Mucosa of gallbladder (tissue), 1 donor: ENCODE measurements at places on chromosomes 7 and 10. TPM values are rescaled to one million over a fixed set of nuclear protein-coding genes. Genes with fewer than 3 reads are reported as not detected.

DNA sequence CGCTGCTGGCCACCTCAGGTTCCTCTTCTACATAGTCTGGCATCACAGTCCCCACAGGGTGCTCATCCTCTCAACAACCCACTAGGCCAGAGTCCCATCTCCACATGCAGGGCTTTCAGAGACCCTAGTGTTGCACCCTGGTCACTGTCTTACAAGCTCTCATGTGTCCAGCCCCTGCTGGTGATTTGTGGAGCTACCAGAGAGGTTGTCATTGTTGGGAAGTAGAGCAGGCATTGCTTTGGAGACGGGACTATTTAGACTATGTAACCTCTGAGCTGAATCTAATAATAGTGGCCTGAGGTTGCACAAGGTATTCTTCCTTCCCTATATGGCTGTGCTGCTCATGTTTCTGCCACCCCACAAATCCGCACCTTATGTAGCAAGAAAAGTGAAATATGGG is 135.3 kb upstream of the VWC2 start:
- no peak for DNase-seq

GRCh38 chr7:65342723-65343629 is 30.7 kb upstream of the ZNF92 start:
- DNase-seq: no peak

The CCNJ gene
- total RNA-seq: 4.7 TPM

The FFAR4 gene
- 6.1 TPM for total RNA-seq

DNA sequence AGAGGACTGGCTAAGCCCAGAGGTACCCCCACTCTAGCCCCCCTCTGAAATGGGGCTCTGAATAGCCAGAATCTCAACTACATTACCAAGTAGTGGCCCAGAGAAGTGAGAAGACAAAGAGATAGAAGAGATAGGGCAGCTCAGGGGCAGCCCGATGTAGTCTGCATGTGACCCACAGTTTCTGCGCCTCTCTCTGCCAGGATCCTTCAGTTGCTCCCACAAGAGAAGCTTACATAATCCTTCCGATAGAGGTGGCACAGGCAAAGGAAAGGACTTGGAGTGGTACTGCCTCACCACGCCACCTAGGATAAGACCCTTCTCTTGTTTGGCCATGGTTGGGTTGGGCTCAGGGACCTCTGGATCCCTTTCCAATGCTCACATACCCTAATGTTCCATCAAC is 5.4 kb upstream of the PDE1C start:
- no peak for DNase-seq

The CHAT gene
- 0.86 TPM for total RNA-seq

DNA sequence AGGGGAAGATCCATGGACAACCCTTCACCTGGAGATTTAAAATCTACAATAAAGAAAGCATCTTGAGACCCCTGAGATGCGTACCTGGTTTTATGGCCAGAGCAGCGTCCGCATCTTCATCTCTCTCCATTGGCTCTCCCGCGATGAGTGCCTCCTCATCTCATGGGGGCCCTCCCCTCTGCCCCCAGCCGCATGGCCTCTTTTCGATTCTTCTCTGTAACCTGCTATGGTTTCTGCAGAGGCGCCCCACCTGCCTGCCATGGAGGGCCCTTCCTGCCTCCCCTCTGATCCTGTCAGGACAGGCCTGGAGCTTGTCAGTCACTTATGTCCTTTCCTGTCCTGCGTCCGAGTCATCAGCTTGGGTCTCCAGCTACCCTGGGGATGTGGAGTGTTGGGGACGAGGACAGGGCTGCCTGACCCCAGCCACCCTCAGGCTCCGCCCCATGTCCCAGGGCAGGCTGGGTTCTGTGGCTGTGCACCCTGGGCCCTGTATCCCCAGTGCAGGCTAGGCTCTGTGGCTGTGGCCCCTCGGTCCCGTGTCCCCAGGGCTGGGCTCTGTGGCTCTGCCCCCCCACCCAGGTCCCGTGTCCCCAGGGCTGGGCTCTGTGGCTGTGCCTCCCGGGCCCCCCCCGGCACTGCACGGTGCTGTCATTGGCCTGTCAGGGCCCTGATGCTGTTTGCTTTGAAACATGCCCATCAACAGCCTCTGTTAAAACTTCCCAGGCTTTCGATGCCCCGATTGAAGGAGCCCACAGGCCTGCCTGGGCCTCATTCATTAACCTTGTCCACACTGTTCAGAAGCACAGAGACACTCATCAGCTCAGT is 99.8 kb downstream of the WDR37 start:
- DNase-seq: no peak

GRCh38 chr7:158024881-158025280 is 562.7 kb downstream of the PTPRN2 start:
- no peak for DNase-seq

- peak; percentile 29 for DNase-seq
Observed at GRCh38 chr10:66180581-66181318, 745.1 kb upstream of the LRRTM3 start.

DNA sequence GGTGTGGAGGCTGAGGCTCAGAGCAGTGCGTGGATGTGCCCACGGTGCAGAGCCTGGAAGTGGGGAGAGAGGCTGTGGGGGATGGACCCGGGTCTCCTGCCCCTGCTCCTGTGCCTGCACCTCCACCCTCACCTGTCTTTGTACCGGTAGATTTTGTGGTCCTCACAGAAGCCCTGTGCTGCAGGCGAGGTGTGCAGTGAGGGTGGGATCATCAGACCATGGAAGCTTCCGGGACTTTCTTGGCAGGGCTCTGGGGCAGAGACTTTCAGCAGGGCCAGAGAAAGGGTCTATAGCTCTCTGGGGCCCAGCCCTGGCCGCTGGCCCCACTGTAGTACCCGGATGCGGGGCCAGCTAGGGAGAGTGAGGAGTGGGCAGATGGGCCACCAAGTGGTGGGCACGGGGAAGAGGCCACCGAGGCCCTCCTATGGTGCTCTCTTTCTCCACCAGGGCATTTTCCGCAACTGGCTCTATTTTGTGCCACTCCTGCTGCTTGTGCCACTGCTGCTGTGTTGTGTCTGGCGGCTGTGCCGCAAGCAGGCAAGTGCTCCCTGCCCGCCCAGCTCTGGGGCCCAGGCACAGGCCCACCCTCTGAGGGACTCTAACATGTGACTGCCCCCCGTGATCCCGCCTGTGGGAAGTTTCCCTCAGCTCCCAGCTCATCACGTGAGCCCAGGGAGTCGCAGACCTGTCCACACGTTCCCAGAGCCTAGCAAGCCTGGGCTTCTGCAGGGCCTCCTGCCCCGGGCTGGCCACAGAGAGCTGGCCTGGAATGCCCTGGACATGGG is 22.1 kb downstream of the ANTXRL start:
- DNase-seq: no peak

The PRTFDC1 gene
- 12.0 TPM for total RNA-seq

- peak; percentile 65 for DNase-seq
Observed at GRCh38 chr10:121668314-121669027, 70.2 kb upstream of the FGFR2 start.

DNA sequence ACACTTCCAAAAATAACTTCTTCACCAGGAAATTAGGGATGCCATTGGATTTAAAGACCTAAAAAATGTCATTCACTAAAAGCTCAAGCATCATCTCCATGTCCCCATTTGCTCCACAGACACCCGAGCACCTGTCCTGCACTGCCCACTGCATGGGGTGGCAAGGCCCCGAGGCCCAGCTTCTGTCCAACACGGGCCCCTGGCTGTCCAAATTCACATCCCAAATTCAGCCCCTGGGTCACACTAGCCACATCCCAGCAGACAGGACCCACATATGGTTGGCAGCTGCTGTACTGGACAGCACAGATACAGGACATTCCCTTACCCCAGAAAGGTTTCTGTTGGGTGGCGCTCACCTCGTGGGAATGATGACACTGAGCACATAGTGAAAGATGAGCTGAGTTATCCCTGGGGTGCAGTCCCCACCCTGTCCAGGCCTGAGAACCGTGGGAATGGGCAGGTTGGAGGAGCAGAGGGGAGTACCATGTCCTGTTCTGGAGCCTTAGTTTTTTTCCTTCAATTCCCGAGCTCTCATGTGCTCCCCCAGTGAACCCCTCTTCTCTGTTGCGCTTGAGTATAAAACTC is 55.3 kb downstream of the CSGALNACT2 start:
- DNase-seq: peak; percentile 4

- DNase-seq: no peak
Observed at GRCh38 chr10:70169649-70170364, 507 bp downstream of the SAR1A start.

GRCh38 chr10:97629289-97629688 is 4.0 kb downstream of the MORN4 start:
- no peak for DNase-seq

The TSC22D4 gene
- total RNA-seq: 78.2 TPM

The PRSS1 gene
- total RNA-seq: 30.7 TPM

- no peak for DNase-seq
Observed at GRCh38 chr10:119428789-119429188, 113.7 kb downstream of the RGS10 start.

DNA sequence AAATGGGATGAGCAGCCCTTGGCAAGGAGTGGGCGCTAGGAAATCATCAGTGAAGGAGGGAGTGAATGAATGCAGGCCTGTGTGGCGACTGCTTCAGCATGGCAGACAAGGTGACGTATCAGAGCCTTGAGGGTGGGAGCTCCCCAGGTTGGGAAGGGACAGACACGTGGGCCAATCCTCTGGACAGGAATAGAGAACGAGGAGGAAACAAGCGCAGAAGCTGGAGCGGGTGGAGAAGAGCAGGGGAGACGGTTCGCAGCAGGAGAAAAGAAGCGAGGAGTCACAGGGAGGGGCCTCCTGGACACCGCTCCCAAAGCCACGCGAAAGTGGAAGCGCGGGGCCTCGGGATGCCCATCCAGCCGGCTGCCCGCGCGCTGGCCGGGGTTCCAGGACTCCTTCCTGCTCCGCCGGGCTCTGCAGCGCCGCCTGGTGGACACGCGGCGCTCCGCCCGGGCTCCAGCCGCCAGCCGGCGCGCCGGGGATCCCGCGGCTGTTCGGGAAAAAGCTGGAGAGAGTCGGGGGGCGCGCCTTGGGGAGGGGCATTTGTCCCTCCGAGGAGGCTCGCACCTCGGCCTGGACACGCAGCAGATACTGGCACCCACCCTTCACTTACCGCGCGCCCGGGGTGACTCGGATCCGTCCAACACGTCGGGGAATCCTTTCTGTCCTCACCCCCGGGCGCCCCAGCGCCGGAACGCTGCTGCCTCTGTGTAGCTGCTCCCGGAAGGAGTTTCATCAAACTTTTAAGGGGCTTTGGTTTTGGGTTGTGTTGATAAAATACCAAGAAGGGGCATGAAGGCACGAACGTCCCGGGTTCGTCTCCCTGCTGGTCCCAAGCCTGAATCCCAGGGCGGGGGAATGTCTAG is 6.3 kb downstream of the ZNF503 start:
- peak; percentile 32 for DNase-seq

The FAM25G gene
- not detected for total RNA-seq

DNA sequence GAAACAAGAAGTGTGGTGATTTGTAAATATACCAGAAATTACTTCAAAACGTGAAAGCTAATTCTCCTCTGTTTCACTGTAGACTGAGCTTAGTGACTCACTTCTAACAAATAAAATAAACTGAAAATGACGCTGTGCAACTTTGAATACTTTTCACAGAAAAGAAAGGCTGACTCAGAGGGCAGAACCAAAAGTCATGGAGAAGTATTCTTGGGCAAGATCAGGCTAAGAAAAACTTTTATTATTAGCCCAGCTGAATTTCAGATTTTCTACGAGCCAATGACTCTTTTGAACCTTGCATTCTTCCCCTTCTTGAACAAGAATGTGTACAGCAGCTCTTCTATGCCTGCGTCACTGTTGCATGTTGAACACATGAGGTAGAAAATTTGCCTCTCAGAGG is 527.3 kb upstream of the GHITM start:
- no peak for DNase-seq

- no peak for DNase-seq
Observed at GRCh38 chr10:71337219-71337701, 18.2 kb downstream of the SLC29A3 start.

DNA sequence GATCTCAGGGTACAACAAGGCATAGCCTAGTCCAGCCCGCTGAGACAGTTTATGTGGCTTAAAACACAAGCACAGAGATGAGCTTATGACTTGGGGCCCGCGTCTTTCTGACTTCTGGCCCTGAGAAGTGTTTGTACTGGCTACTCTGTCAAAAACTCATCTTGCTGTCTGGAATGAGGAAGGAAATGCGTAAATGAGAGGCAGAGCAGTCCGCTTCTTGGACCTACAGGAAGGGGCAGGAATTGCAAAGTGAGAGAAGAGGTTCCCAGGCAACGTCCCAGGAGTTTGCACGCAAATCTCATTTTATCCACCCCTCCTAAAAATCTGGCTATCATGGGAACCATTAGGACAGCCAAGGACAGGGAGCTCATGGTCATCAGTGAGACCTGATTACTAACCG is 5.5 kb downstream of the ANXA11 start:
- DNase-seq: peak; percentile 64

The OR2A7 gene
- 4.8 TPM for total RNA-seq

DNA sequence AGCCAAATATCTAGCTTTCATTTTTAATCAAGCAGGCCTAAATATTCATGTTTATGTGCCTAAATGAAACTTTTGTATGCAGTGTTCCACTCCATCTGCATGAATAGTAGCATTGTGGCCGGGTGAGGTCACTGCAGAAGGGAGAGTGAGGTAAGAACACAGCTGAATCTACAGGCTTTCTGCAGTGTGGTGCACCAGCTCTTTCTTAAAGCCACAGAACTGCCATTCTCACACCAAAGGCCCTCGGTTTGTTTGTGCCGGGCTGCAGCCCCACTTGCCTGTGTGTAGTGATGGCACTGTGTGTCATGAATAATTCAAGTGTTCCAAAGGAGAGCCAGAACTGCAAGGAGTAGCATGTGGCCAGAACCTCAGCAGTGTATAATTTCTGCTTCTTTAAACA is 204.1 kb downstream of the TRIL start:
- no peak for DNase-seq

The TMEM270 gene
- not detected for total RNA-seq

- no peak for DNase-seq
Observed at GRCh38 chr10:44660271-44660670, 250.9 kb upstream of the TMEM72 start.

GRCh38 chr7:7808156-7808555 is 89.7 kb upstream of the RPA3 start:
- DNase-seq: no peak

- no peak for DNase-seq
Observed at GRCh38 chr10:8060010-8060703, 5.7 kb downstream of the GATA3 start.

GRCh38 chr7:94779861-94780260 is 123.9 kb upstream of the SGCE start:
- no peak for DNase-seq

DNA sequence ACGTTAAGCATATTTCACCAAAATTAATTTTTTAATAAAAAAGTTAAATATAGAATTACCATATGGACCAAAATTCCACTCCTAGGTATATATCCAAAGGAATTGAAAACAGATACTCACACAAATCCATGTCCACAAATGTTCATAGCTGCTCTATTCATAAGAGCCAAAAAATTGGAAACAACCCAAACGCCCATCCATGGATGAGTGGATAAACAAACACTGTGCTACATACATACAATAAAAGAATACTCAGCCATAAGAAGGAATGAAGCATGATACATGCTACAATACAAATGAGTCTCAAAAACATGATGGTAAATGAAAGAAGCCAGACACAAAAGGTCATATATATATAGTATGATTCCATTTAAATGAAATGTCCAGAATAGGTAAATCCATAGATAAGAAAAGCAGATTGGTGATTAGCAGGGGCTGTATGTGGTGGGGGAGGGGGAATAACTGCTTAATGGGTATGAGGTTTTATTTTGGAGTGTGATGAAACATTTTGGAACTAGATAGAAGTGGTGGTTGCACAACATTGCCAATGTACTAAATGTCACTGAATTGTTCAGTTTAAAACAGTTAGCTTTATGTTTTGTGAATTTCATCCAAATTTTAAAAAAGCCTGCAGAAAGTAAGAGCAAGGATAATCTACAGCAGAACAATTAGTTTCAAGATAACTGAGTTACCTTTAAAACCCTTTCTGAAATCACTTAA is 101.2 kb upstream of the EFCAB10 start:
- DNase-seq: no peak

The SPACDR gene
- 1.2 TPM for total RNA-seq
